ENCODE measurements at places on chromosomes 6 and 20.

- no peak for DNase-seq
These were observed 4.4 kb downstream of the SLC13A3 start for GRCh38 chr20:46646659-46647380.

DNA sequence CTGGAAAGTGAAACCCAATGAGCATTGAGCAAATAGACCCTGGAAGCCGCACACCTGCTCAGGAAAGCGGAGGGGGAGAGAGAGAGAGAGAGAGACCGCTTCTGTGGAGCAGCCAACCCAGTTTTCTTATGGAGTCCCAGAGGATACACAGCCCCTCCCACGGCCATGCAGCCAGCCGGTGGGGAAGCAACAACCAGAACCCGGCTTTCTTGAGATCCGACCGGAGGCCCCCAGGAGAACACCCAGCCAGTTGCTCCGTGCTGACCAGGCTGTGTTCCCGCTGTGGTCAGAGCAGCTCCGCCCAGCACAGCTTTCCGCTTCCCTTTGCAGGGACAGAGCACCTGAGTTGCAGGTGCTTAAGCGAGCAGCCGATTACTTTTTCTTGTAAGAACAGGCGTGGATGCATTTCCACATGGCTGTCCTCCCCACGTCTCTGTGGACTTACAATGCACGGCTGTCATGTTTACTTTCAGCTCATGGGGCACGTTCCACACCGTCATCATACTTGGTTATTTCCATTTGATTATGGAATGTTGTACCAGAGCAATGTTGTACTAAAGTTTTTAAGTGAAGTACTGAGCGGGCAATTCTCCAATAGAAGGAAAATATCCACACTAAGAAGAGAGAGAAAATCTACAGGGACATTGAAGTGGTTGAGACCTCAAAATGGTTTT is 381.9 kb downstream of the THBS2 start:
- no peak for DNase-seq

DNA sequence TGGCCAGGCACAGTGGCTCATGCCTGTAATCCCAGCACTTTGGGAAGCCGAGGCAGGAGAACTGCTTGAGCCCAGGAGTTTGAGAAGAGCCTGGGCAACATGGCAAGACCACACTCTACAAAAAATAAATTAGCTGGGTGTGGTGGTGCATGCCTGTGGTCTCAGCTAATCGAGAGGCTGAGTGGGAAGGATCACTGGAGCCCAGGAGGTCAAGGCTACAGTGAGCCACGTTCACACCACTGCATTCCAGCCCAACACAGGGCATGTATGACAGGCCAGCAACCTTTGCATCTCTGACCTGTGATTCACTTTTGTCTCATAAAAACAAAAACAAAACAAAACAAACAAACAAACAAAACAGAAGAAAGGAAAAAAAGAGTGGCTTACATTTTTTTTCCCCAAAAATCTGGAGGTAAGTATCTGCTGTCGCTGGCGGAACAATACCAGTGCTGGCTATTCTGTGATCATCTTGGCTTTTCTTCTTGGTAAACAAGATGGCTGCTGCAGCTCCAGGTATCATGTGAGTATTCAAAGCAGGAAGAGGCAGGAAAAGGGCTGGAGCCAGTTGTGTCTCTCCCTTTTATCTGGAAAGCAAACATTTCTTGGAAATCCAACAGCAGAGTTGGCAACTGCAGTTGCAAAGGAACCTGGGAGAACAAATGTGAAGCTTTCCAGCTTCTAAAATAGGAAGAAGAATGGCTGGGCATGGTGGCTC is 40.4 kb upstream of the ZMYND8 start:
- no peak for DNase-seq

GRCh38 chr6:70669133-70669532 is 1.4 kb downstream of the SMAP1 start:
- no peak for DNase-seq
